Stimulated activated CD4-positive, alpha-beta T cell treated with anti-CD3 and anti-CD28 coated beads, Interleukin-2, amount 100 ng/mL, for 24 hours (primary cell): ENCODE measurements at places on chromosomes 13 and 19.

GRCh38 chr13:72808917-72809500 is 27.1 kb downstream of the PIBF1 start:
- no peak for DNase-seq

GRCh38 chr19:14347999-14348889 is 33.0 kb upstream of the ADGRE5 start:
- peak; percentile 77 for DNase-seq

DNA sequence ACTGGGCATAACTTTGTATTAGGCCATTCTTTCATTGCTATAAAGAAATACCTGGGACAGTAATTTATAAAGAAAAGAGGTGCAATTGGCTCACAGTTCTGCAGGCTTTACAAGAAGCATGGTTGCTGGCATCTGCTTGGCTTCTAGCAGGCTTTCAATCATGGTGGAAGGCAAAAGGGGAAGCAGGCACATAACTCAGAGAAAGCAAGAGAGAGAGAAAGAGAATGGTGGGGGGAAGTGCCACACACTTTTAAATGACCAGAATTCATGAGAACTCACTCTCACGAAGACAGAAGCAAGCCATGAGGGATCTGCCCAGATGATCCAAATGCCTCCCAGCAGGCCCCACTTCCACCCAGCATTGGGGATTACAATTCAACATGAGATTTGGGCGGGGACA is 179.7 kb downstream of the SPRY2 start:
- DNase-seq, result no peak

DNA sequence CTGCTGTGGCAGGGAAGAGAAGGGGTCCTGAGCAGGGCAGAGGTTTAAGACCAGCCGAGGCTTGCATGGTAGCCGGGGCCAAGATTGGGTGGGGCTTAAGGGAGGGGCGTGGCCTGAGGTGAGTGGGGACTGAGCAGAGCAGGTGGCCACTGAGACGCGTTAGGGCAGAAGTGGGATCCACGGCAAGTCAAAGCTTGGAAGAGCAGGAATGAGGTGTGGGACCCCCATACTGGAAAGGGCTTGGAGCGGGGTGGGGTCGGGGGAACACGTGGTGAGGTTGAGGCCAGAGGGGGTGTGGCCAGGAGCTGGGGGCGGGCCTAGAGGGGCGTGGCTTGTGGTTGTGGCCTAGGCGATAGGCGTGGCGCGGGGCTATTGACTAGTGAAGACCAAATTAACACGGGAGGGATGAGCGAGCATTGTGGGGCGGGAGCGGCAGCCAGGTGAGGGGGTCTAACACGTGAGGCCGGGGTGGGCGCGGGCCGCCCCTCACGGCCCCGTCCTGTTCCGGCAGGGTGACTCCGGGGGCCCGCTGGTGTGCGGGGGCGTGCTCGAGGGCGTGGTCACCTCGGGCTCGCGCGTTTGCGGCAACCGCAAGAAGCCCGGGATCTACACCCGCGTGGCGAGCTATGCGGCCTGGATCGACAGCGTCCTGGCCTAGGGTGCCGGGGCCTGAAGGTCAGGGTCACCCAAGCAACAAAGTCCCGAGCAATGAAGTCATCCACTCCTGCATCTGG is 3.3 kb downstream of the CFD start:
- DNase-seq, result peak; percentile 83

DNA sequence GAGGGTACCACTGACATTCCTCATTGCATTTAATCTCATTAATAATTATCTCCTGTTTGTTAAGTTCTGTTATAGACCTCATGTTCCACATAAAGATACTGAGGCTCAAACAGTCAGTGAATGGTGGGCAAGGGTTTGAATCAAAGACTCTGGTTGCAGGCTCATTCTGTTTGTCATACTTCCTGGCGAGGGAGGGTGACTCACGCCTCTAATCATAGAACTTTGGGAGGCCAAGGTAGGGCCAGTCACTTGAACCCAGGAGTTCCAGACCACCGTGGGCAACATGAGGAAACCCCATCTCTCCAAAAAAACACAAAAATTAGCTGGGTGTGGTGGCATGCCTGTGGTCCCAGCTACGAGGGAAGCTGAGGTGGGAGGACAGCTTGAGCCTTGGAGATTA is 220.7 kb upstream of the MIR17HG start:
- DNase-seq, result no peak

DNA sequence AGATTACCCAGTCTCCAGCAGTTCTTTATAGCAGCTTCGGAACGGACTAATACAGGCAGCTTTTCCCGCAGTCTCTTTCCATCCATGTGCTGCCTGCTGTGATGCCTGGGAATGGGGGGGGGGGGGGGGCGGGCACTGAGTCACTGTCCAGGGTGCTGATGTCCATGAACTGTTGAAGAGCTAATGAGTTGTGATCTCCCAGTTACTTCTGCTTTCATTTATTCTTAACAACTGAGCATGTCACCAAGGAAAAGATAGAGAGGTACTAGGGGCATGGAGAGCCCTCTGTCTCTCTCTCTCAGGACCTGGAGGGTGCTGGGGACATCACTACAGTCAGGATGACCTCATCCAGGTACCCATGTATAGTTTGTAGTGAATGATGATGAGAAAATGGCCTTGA is 20.3 kb upstream of the CEACAM1 start:
- no peak for DNase-seq

- no peak for DNase-seq
Observed at GRCh38 chr13:113394339-113394640, 30.4 kb upstream of the GRTP1 start.
